ENCODE measurements at places on chromosomes 2 and 18.

DNA sequence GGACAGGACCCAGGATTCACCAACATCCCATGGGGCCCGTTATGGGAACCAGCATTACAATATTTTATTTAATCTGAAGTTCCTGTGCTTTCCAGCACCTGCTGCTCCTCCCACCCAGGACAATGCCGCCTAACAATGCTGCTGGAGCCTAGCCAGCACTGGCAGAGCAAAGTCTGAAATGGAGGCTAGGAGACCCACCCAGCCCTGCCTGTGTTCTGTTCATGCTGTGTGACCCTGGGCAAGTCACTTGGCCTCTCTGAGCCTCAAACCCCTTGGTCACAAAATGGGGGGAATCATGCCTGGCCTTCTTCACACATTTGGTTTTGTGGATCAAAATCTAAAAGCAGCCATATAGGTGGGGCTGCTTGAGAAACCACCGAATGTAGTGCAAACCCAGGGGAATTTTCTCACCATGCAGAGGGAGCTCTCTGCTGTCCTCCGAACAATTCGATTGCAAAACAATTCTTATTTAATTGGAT, 38.5 kb upstream of the ODC1 start:
- no peak for DNase-seq

DNA sequence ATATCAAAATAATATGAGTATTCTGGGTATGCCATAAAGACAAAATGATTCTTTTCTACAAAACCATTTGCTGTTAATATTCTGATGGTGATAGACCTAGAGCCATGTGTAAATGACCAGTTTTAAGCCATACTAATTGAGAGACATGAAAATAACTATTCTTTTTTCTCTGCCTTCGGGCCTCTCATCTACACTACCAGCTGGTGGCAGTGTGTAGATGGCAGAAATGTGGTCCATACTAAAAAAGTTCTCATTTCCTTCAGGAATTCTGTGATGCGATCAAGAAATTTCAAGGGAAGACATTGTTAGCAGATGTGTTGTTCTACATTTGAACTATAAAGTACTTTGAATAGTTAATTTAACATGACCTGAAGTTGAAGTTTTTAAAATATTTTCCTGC, 485.2 kb downstream of the TRIB2 start:
- no peak for DNase-seq

GRCh38 chr2:24577481-24577880, 86.4 kb downstream of the NCOA1 start:
- no peak for DNase-seq

GRCh38 chr2:129009555-129010146, 691.0 kb upstream of the HS6ST1 start:
- DNase-seq: no peak

- DNase-seq: no peak
Measured at GRCh38 chr2:26269571-26270158, 24.9 kb downstream of the HADHB start.

DNA sequence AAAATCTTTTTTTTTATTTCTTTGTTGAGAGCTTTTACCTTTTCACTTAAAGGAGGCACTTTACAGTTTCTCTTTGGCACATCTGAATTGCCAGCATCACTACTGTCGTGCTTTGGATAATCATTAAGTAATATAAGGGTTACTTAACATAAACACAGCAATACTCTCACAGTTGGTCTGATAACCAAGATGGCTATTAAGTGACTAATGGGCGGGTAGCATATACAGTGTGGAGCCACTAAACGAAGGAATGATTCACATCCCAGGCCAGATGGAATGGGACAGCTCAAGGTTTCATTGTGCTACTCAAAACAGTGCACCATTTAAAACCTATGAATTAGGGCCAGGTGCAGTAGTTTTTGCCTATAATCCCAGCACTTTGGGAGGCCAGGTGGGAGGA, 28.1 kb downstream of the USP37 start:
- DNase-seq: no peak

Data from activated CD4-positive, alpha-beta T cell treated with anti-CD3 and anti-CD28 coated beads for 4 hours (primary cell).